ENCODE measurements at places on chromosomes 1 and 21.

DNA sequence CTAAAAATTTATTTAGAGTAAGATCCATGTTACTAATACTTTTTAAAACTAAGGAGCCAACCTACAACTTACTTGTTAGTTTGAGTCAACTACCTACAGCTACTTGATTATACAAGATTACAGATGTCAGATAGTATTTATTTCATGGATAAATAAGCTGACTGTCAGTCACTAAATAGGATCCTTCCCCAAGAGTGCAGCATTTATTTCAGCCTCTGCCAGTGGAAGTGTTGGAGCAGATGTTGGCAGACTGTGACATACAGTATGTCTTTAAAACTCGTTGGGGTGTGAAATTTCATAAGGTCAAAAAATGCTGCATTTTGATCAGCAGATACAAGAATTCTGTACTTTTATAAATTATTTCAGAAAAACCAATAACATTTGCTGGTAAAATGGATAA, 156.2 kb downstream of the AKT3 start:
- no peak for DNase-seq

DNA sequence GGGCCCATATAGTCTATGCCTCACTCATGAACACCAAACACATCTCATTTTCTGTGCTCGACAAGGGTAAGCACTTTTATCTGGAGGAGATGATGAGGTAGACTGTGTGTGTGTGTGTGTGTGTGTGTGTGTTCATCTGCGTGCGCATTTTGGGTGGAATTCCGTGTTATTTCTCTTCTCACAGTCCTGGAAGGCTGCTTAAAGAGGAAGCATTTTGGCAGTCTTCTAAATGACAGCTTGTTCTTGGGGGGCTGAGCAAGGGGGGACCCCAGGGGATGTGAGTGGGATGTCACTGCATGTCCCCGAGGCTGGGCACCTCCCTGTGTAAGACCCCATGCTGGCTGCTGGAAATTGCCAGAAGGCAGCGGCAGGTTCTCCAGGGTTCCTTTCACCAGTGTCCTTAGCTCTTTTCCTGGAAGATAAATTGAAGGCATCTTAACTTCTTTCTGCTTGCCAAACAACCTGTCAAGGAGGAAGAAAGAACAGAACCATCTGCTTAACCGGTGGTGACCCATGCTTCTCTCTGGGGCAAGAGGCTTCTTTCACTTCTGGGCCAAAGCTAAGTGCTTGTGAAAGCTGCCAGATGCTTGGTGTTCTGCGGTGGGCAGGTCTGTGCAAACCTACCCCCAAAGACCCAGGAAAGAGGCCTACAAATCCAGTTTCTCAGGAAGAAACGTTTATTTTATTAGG, 9.9 kb upstream of the RD3 start:
- DNase-seq = no peak

DNA sequence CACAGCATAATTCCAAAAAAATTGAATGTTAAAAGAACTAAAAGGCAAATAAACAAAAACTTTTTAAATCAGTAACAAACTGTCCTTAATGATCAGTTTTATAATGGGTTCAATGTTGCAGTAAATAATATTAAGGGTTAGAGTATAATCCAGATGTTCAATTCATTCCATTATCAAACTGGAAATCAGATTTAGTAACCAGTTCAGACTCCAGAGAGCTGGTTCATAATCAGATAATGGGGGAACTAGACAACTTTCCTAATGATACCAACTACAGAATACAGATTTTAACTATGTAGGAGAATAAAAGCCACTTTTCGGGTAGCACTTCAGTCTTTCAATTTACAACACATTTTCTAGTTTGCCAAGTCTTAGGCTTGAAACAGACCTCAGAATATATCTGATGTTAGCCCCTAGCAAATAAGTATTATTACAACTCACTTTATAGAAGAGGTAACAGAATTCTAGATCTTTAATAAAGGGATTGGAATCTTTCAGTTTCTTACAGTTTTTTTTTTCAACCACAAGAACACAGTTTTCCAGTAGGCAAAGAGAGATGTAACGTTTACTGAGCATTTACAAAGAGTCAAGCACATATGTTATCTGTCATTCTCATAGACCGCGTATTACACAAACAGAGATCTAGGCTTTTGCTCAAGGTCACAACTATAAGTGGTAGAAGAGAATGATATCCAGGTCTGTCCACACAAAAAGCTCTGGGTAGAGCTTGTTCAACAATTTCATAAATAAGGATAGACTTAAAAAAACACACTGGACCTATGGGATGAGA, 1.9 kb upstream of the DCAF6 start:
- no peak for DNase-seq

GRCh38 chr1:202329891-202330290, 11.8 kb downstream of the UBE2T start:
- no peak for DNase-seq

DNA sequence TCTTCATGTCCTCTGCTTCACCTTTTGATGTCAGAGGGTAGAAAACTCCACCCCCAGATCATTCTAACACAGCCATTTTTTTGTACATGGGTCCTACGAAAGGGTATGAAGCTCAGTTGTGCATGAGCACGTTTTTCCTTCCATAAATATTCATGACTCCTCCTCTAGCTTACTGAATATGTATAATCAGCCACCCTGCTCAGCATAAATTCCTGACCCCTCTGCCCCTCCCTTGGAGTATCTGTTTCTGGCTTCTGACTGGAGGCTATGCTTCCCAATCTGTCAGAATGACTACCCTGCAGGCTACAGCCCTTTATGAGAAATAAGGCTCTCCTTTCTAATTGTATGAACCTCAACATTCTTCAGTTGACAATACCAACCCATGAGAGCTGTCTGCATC, 42.8 kb upstream of the PARP1 start:
- no peak for DNase-seq

DNA sequence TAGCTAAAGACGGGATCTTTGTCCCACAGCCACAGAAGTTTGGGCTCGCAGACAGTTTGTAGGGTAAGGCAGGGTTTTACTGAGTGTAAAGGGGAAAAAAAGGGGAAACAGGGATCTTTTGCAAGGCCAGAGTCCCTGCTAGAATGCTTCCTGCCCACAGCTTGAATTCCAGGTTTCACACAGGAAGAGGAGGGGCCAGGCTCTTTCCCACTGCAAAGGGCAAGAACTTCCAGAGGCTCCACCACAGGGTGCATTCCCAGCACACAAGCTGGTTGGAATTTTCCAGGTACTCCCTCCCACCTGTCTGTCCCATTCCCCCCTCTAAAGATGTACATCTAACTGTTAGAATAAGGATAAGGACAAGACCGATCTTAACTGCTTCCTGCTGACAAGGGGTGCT, 1126.9 kb downstream of the KCNT2 start:
- DNase-seq = no peak

DNA sequence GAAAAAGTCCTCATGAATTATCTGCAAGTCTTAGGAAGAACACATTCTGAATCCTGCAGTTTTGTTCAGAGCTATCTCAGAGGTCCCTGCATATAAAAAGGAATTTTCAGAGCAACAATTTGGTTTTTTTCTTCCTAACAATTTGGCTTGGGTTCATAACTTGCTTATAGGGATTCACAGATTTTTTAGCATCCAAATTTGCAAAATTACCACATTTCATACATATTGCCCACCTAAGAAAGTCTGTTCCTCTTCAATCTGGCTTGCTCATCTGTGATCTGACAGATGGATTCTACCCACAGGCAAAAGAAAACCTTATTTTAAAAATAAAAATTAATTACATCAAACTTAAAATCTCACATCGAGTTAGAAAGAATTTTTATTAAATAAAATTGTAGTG, 714.4 kb upstream of the NCAM2 start:
- no peak for DNase-seq

- no peak for DNase-seq
These were observed 27.2 kb upstream of the SLC26A9 start for GRCh38 chr1:205970486-205970885.

DNA sequence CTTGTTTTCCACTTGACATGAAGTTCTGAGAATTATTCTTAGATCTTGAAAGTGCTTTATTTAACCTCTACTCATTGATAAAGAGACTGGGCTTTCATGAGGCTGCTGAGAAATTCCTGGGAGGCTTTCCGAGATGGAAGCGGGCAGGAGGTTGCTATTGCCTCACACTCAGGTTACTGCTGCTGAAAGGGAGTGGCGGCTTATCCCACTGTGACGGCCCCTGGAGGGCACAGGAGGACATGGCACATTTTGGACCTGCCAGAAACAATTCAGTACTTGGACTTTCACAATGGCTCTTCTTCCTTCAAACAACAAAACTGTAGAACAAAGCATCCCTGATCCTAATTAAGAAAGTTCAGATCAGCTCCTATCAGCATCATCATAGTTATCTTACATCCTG, 16.2 kb upstream of the MARK1 start:
- no peak for DNase-seq

DNA sequence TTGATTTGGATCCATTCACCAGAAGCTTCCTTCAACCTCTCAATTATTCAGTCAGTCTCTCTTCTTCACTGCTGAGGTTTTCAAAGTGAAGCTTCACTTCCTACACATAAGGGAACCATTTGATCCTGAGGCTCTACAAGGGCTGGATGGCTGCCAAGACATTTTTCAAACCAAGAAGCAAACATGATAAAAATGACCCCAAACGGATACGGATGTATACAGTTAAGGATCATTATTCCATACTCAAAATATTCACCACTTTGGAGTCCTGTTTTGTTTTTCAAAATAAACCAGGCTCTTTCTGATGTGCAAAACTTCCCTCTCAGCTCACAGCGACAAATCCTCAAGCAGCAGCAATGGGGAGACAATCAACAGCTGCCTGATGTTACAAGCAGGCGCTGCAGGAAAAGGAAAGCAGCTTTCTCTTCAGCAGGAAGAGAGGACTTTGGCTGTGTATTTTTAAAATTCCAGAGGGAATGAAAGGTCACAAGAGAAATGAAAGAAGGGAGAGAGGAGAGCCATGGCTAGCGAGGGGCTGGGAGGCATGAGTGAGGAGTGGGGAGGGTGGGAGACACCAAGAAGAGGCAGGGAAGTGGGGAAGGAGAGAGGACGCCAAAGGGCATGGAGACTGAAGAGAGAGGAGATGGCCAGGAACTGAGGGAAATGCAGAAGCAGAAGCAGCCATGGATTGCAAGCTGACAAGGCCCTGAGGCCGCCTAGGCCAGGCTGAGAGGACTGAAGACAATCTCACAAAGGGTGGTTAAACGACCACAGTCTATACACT, 145.4 kb downstream of the SLC45A1 start:
- DNase-seq = peak; percentile 59

DNA sequence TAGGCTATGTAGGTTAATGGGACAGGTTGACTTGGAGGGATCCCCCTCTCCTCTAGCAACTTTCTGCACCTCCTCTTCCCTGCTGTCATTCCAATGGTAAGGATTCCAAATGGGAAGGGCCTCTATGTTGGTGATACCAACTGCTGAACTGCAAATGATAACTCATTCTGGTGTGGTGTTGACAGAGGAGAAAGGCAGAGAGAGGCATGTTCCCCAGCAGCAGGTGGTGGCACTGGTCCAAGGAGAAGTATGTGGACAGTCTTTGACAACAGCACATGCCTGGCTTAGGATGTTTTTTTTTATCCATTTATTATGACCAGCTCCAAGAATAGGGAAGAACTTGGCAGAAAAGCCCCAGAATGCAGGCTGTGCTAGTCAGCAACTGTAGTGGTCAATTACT, 19.6 kb upstream of the SPAG17 start:
- no peak for DNase-seq

GRCh38 chr1:86788300-86789206, 84.2 kb downstream of the SH3GLB1 start:
- DNase-seq = no peak

DNA sequence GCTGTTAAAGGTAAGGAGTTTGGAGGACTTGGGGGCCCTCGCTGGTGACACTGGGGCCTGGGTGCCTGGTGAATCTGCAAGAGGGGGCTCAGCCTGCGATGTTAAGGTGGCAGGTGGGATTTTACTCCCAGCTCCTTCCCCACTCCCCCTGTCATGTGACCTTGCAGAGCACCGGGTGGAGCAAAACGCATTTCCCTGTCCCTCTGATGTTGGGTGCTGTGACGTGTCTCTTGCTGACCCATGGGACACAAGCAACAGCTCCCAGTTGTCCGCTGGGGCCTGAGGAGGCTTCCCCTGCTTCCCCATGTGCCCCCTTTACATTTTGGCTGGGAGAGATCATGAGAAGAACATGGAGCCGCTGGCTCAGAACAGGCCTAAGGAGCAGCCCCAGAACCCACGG, 319.0 kb downstream of the MATN1 start:
- DNase-seq = no peak

- DNase-seq = no peak
These were observed 16.3 kb upstream of the ATP5PO start for GRCh38 chr21:33931799-33932390.

DNA sequence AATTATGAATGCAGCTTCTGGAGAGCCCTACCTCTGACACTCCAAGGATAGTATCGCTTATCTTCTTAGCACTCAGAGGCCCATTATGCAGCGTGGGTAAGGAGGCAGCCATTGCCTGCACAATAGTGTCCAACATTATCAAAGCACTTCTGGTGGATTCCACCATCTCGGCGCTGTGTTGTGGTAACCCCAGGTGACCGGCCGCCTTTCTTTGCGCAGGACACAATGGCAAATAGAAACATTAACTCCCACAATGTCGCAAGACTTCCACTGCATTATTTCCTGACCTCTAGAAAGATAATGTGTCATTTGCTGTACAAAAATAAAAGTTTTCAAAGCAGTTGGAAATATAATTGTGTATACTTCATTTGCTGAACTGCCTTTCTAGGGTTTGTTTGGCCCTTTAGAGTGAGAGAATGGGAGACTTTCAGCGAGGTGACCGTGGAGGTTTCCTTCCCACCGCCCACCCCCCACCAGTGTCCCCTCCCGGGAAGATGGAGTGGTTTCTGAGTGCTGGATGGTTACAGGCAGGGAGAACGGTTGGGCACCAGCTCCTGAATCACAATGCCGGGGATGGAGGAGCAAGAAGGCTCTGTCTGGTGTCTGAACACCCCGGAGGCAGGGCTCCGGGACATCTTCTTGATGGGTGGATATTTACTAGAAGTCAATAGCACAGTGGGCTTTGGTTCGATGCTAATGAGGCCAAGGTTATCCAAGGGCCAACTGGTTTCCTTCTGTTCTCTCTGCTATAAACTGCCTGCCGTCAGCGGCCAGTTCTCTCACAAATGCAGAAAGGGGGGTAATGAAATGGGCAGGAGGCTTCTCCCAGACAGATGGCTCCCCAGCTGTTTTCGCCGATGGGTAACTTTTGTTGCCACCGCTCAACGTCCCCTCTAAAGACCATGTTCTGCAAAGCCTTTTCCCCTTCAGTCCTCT, 215.4 kb upstream of the PROX1 start:
- no peak for DNase-seq

GRCh38 chr1:62796221-62796620, 12.3 kb downstream of the ATG4C start:
- no peak for DNase-seq

DNA sequence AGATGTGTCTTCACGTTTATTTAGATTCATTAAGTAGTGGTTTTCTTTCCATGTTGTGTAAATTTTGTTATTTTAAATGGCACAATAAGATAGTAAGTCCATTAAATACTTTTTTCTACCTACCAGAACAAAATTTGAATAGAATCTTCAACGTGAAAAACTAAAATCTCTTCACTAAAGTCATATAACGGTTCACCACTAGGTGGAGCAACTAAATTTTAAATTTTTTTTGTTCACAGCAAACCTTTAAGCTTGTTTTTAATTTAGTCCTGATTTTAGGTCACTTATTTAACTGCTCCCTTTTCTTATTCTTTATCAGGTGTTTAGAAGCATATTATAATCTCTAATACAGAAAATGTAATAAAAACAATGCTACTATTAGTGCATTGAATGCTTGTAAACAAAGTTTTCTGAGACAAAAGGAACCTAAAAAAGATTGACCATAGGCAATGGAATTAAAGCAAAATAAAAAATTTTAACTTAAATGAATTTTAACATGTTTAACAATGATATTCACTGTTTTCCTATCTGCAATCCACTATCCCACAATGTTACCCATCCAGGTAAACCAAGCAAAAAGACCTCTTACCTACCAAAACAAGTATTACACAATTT, 28.3 kb upstream of the PKN2 start:
- DNase-seq = no peak
